ENCODE measurements at places on chromosomes 11 and 22.

- no peak for DNase-seq
Measured at GRCh38 chr22:23365961-23366360, 185.7 kb downstream of the BCR start.

- no peak for DNase-seq
Measured at GRCh38 chr22:31867386-31868153, 76.8 kb upstream of the YWHAH start.

- no peak for DNase-seq
Measured at GRCh38 chr11:107864591-107864990, 6.0 kb upstream of the SLC35F2 start.

- DNase-seq = no peak
Measured at GRCh38 chr11:82869657-82870056, 30.6 kb downstream of the PRCP start.

DNA sequence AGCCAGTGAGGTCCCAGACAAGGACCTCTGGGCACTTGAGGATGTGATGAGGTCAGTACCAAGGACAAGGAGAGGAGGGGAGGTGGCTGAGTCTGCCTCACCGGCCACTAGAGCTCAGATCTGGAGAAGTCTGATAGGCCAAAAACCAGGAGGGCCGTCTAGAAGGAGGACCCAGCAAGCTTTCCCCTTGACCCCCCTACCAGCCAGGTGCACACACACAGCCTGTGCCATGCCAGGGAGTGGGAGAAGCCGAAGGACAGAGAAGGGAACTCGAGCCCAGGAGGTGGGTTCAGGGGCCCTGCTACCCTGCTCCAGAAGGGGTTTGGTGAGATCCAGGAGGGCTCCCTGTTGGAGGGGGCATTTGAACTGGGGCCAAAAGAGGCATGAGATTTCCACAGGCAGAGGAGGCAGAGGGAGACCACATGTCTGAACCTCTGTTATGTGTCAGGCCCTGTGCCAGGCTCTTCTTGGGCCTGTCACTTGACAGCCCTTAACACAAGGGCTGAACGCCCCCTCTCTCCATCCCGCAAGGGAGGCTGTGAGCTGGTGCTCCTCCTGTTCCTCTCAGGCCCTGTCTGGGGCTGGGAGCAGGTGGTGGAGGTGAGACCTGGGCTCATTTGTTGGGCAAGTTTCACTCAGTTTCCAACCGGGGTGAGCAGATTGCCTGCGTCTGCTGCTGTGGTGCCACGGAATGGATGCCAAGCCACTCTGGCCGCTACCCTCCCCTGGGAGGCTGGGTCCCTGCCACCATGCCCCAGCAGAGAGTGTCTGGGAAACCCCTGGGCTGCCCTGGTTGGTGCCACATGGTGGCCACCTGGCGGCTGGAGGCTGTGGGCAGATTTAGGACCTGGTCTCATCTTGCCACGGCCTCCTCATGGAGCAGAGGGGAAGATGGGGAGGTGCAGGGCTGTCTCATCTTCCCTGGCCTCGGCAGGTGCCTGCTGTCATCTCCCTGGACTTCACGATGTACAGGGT is 65.2 kb downstream of the MPPED1 start:
- no peak for DNase-seq

GRCh38 chr22:27699383-27700019 is 102.1 kb downstream of the MN1 start:
- DNase-seq = no peak

- DNase-seq = no peak
Measured at GRCh38 chr22:25120093-25120561, 79.5 kb upstream of the CRYBB3 start.

GRCh38 chr11:14245444-14245843 is 113.5 kb downstream of the RRAS2 start:
- DNase-seq = no peak

- DNase-seq = no peak
Measured at GRCh38 chr11:102831489-102832440, 11.6 kb downstream of the MMP3 start.

- DNase-seq = no peak
Measured at GRCh38 chr11:126782810-126783209, 217.8 kb downstream of the KIRREL3 start.

- DNase-seq = no peak
Measured at GRCh38 chr11:66882561-66883015, 25.7 kb downstream of the LRFN4 start.

- DNase-seq = peak; percentile 92
Measured at GRCh38 chr11:58578136-58578634, 678 bp upstream of the ZFP91 start.

DNA sequence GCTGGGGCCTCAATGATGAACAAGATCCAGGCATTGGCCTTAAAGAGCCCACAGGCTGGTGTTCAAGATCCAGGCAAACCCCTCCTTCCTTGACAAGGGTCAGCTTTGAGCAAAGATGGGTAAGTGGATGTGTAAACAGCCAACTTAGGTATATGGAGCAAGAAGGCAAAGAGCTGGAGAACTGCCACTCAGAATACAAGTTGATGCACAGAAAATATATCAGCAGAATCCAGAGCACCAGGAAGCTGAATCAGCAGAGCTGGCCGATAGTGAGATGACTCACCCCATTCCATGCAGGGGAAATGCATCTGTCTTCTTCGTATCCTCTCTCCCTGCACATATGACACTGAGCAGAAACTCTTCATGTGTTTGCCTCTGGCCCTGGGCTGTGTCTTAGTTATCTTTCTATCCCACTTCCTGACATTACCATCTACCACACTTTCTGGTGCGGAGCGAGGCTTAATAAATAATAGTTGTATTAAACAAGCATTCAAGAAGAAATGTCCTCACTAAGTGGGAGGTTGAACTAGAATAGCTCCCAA is 57.8 kb downstream of the ENDOD1 start:
- no peak for DNase-seq

GRCh38 chr11:120032766-120033390 is 105.0 kb downstream of the TRIM29 start:
- no peak for DNase-seq

DNA sequence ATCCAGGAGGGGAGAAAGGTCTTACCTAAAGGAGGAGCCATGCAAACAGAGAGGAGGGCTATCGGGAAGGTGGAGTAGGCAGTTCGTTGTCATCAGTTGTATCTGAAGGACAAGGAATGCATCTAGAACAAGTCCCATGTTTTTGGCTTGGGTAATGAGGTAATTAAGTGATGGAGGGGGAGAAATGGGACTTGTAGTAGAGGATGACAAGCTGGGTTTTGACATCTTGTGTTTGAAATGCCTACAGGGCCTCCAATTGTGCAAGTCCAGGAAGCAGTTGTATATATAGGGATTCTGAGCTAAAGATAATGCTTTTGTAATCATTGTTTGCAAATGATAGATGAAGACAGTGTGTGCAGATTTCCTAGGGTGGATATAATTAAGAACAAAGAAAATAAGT is 622.8 kb downstream of the NTM start:
- DNase-seq = no peak

GRCh38 chr11:93838967-93839366 is 11.5 kb downstream of the VSTM5 start:
- no peak for DNase-seq

GRCh38 chr11:16047073-16047472 is 309.3 kb downstream of the SOX6 start:
- DNase-seq = no peak

DNA sequence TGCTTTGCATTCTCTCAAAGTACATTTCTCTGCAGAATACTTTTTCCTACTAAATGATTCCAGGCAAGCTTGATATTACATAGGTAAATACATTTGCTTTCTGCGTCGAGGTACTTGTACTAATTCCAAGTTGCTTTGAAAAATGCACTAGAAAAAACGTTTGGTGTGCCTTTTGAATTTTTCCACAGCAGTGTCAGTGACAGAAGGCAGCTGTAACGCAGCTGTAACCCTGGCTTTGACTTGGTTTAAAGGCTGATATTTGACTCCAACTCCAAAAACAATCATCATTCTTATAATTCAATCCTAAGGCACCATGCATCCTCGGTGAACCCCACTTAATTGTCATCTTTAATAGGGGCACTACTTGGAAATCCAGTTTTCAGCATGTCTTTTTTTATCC is 125.0 kb downstream of the MAML2 start:
- DNase-seq = no peak

- DNase-seq = no peak
Measured at GRCh38 chr22:46575911-46576555, 38.6 kb upstream of the CELSR1 start.

- no peak for DNase-seq
Measured at GRCh38 chr11:113533425-113533698, 58.2 kb upstream of the DRD2 start.

- no peak for DNase-seq
Measured at GRCh38 chr22:46578251-46578823, 40.9 kb upstream of the CELSR1 start.

- DNase-seq = no peak
Measured at GRCh38 chr22:48141301-48141700, 1378.9 kb downstream of the TBC1D22A start.

DNA sequence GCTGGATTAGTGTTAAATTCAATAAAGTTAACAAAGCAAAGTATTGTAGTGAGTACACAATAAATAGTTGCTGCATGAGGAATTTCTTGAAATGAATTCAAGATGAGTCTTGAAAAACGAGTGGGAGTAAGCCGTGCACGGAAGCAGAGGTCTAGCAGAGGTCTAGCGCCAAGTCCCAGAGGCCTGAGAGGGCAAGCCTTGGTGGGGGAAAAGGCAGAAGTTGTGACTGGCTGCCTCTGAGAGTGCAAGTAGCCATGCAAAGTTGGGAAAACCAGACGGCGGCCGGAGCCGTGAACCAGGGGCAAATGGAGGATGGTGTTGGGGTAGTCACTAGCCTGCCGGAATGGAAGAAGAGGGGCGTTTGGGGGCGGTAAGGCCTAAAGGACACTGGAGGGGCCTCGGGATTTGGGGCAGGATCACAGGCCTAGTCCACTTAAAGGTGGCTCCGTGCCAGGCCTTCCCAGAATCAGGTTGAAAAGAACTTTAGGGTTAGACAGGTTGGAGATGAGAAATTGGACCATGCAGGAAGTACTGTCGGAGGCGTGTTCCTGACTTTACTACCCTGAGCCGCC is 379 bp upstream of the SLC3A2 start:
- no peak for DNase-seq

DNA sequence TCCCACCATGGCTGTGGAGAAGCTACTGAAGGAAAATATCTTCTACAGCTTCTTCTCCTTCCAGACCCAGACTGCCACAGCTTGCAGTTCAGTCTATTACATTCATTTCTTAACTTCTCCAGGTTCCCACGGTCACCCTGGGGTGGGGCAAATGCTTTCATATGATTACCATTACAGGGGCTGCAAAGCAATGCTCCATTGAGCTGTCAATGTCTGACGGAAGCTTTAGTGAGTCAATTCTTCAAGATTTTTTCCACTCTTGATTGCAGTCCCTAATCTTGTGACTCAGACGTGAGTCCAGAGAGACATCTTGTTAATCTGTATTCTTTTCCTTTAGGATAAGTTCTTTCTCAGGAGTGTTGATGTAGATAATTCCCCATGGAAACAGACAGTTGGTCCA is 233.4 kb upstream of the DDI1 start:
- DNase-seq = no peak

DNA sequence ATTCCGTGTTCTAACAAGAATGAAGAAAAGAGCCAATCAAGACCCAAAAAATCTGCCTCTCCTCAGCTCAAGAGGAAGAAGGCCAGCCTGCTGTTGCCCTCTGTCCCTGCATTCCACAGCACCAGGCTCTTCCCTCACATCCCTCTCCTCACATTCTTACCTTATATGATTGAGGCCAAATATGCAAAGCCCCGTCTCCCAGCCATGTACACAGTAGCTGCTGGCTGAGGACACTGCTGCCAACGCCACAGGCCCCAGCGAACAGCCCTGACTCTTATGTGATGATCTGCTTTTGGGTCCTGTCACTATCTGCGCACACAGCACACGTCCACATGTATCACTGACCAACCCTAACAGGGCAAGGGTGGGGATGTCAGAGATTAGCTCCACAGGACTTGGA is 60.2 kb downstream of the MICAL3 start:
- no peak for DNase-seq

DNA sequence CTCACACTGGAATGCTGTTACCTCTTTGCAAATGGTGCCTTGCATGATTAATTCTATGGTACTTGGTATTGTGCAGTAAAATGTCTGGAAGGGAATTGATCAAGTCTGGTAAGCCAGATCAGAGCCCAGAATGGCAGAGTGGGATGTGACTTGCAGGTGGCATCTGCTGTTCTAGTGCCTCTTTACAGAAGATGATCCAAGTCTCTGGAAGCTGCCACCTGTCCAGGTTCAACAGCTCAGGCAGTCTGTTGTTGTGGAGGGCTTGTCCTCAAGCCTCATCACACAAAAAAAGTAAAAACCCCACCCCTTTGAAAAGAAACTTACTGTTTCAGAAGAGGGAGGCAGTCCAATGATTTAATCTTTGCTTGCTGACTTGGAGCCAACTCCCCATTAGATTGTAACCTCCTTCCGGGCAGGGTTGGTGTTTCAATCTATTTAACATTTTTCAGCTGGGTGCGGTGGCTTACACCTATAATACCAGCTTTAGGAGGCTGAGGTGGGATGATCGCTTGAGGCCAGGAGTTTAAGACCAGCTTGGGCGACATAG is 17.1 kb downstream of the ZNRF3 start:
- no peak for DNase-seq

DNA sequence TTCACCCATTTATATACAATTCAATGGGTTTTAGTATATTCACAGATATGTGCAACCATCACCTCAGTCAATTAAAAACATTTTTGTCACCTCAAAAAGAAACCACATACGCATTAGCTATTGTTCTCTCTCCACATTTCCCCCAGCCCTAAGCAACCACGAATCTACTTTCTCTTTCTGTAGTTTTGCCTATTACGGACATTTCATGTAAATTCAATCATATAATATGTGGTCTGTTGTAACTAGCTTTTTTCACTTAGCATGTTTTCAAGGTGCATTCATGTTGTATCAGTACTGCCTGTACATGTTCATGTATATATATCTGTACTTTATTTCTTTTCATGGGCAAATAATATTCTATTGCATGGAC is 104.7 kb upstream of the RRM1 start:
- no peak for DNase-seq

DNA sequence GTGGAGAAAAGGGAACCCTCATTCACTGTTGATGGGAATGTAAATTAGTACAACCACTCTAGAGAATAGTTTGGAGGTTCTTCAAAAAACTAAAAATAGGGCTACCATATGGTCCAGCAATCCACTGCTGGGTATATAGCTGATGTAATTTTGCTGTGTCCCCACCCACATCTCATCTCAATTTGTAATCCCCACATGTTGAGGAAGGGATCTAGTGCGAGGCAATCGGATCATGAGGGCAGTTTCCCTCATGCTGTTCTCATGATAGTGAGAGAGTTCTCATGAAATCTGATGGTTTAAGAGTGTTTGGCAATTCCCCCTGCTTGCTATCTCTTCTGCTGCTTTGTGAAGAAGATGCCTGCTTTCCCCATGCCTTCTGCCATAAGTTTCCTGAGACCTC is 17.1 kb upstream of the OR52M1 start:
- DNase-seq = no peak

DNA sequence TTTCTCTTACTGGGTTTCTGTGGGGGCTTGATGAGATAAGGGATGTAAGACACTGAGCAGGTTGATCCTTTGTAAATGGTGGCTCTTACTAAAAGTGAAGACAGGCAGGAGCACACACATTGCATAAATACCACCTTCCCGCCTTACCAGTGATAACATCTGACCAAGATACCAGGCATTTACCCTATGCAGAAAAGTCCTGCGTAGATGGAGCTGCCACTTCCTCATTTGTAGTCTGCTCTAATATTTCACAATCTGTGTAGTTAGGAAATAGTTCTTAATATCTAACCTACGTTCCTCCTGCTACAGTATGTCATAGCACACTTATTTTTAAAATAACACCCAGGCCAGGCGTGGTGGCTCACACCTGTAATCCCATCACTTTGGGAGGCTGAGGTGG is 23.9 kb upstream of the SWAP70 start:
- no peak for DNase-seq

- DNase-seq = no peak
Measured at GRCh38 chr11:8234425-8234821, 29.3 kb downstream of the LMO1 start.

All from effector memory CD4-positive, alpha-beta T cell (primary cell).